Stimulated activated naive B cell treated with anti-CD40 and anti-IgM and Interleukin-4, amounts not matched to agents 10 μg/mL and 1 μg/mL and 100 μg/mL, for 72 hours (primary cell): ENCODE measurements at places on chromosomes 7 and 10.

DNA sequence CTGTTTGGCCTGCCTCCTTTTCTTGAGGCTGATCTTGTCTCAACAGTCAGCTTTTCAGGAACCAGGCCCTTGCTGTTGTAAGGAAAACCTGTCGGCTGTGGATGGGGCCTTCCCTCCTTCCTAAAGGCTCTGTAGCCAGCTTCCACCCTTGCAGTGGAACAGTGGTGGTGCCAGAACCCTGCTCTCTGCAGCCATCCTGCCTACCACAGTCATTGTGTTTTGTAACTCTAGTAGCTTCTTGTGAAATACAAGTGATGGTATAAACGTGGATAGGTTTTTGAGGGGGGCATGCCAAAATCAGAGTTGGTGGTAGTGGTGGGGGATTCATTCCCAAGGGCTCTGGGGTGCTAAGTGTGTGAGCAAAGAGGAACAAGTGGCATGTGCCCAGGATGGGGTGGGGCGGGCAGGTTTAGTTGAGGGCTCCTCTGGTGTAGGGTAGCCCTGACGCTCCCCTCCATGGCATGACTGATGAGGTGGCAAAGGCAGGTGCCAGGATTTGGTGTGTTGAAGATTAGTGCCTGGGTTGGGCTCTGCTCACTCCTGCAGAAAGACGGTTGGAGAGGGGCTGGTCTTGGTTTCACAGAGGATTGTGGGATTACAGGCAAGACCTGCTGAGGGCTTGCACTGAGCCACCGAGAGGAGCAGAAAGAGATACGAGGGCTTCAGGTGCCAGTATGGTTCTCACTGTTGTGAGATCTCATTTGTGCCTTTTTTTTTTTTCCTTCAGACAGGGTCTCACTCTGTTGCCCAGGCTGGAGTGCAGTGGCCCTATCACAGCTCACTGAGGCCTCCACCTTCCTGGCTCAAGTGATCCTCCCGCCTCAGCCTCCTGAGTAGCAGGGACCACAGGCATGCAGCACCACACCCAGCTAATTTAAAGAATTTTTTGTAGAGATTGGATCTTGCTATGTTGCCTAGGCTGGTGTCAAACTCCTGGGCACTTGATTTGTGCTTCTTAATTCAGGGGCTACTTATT is 7.4 kb downstream of the TSPAN14 start:
- DNase-seq: no peak

DNA sequence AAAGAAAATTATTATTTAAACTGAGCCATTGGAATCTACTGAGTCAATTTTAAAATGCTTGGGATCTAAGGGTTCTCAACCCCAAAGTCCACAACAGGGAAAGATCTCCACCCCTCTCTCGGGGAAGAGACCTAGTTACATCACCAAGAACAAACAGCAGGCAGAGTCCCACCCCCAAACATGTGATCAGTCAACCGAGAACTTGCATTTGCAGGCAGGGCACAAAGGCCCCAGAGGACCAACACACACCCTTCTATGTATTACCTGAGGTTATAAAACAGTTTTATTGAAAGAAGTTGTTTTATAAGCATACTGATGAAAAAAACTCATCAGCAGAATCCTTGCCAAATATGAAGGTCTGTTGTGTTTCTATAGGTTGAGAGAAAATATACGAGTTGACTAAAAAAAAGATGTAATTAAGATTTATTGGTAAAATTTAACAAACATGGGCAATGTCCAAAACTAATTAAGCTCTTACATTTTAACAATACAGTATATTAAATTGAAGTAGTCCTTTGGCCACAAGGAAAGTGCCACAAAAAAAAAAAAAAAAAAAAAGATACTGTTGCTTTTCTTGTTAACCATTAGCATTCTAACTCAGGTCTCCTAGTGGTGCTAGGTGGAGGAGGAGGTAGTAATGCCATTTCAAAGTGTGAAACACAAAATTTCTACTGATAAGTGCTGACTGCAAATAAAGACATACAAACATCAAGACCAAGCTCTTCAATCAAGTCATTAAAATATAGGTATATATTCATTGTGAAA is 975 bp upstream of the USP54 start:
- DNase-seq: no peak

DNA sequence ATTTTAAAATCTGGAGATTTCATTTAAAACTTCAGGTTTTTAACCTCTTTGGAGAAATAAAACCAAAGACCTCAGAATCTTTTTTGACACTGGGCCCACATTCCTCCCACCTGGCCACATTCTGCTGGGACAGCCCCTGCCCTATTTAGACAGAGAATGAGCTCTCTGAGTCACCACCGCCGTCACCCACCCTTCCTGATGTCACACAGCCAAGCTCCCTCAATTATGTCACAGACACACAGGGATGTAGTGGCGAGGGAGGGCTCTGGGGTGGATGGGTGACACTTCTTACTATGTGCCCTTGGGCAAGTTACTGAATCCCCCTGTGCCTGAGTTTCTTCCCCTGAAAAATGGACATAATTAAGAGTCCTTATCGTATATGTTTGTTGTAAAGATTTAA is 162.6 kb downstream of the RAB11FIP2 start:
- no peak for DNase-seq

- DNase-seq: no peak
These were observed 48.2 kb downstream of the PRLHR start for GRCh38 chr10:118547282-118547681.

DNA sequence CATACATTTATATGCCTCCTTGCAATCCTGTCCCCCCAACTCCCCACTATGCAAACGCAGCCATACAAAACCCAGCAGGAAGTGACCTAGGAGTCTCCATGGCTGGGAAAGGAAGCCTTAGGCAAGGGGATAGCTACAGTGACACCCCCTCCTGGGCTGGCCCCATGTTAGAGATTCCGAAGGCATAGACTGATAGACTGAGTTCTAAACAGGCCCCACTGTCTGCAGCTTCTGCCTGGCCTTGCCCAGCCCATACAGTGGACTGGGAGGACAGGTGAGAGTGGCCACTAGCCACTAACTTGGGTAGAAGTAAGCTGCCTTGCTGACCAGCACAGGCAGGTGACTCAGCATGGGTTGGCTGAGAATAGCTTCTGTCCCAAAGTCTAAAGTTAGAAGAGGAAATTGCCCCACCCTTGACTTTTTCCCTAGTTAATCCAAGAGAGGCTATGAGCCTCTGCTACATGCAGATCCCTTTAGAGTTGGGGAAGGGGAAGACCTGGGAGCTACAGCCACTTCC is 106.3 kb downstream of the C10orf105 start:
- no peak for DNase-seq

DNA sequence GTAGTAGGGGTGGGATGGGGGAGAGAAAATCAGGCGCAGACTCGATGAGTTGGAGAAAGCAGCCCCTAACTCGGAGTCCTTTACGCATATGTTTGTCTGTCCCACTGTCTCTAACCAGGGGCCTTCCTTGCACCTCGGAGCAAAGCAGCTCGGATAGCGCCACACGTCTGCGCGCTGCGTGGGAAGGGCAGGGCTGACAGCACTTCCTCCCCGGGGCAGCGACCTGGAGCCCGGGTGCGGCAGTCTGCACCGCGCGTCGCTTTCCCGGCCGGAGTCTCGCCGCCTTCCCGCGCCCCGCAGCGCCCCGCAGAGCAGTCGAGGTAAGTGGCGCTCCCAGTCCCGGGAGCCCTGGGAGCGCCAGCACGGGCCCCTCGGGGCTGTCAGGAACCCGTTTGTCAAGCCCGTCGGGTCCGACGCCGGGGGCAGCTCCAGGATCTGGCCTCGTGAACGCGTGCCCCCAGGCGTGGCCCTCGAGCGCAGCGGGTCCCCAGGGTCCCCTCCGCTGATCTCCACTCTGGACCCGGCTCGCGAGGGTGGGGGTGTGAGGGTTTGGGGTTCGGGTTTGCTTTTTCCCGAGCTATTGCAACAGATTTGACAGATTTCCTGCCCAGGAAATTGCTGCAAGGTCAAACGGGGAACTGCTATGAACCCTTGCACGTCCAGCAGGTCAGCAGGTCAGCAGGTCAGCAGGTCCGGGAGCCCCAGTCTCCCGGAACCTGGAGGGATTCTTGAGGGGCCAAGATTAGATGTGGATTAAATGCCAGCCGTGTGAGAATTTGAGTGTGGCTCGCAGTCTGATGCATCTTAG is 597 bp downstream of the APBB1IP start:
- DNase-seq: peak; percentile 74

GRCh38 chr10:113326160-113327111 is 226.4 kb upstream of the HABP2 start:
- peak; percentile 44 for DNase-seq

DNA sequence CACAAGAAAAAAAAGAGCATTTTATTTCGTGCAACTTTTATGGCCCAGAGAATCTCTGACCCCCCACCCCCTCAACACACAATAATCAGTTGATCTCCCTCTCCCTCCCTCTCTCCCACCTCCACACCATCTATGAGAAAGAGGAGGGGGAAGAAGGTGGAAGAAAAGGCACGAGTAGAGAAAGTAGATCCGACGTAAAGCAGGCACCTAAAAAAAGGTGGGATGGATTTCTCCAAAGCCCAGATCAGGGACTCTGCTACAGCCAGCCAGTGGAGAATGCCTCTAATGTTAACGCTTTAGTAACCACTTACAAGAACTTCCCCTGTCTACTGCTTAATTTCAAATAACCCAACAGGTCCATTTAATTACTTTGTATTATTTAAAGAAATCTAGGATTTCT is 24.4 kb downstream of the KMT2C start:
- DNase-seq: no peak

- no peak for DNase-seq
These were observed 3.3 kb upstream of the NEUROG3 start for GRCh38 chr10:69576334-69577011.

GRCh38 chr7:43385309-43385680 is 197.6 kb upstream of the STK17A start:
- no peak for DNase-seq

GRCh38 chr10:124223711-124224085 is 130.3 kb upstream of the CHST15 start:
- no peak for DNase-seq

GRCh38 chr7:1664711-1665548 is 5.1 kb upstream of the ELFN1 start:
- DNase-seq: no peak

GRCh38 chr7:43469051-43469450 is 113.9 kb upstream of the STK17A start:
- no peak for DNase-seq

DNA sequence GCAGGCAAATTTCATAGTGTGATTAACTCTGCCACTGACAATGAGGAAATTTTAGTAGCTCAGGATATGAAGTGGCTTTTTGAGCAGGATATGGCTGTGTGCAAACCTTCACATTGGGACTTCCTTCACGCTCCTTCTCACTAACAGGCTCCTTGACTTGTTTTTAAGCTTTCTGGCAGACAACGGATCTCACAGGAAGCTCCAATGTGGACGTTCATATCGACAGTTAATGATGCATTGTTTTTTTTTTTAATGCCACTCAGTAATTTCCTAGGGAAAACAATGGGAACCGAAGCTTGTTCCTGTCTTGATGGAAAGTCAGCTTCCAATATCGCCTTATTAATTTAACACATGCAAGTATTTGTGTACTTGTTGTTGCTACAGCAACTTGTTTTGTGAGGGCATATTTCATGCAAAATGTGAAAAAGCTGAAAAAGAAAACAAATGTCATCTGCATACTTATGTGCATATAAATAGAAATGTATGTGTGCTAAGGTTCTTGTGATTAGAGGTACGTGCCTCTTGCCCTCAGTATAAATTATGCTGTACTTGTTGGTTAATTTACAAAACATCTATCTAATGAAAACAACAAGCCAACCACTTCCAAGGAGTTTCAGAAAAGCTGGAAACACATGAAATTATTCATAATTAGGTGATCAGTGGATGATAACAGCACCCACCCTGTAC is 84.7 kb downstream of the NRP1 start:
- DNase-seq: no peak

DNA sequence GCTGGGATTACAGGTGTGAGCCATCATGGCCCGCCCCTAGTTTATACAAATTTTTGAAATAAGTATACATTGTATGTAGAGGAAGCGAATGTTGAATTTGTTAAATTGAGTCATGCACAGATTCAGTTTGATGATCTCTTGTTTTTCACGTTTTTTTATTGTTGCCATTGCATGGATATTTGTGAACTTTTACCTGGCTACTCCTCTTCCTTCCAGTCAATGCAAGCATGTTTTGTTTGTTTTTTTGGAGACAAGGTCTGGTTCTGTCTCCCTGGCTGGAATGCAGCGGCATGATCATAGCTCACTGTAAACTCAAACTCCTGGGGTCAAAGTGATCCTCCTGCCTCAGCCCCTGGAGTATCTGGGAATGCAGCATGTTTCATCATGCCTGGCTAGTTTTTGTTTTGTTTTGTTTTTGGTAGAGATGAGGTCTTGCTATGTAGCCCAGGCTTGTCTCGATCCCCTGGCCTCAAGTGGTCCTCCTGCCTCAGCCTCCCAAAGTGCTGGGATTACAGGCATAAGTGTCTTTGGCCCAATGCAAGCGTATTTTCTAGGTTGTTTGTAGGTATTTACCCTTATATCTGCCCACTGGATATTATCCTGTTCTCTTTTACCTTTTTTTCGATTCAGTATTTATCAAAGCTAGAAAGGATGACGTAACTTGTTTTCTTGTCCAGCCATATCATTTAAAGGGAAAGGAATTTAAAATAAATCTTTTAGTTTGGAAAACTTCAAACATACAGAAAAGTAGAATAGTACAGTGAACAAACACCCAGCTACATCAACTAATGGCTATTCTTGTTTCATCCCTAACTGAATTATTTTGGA is 11.0 kb downstream of the LCOR start:
- no peak for DNase-seq

GRCh38 chr10:108411206-108411605 is 1246.7 kb upstream of the SORCS1 start:
- DNase-seq: no peak

- no peak for DNase-seq
These were observed 42.9 kb downstream of the RGS10 start for GRCh38 chr10:119499677-119500002.

GRCh38 chr10:99450624-99451498 is 20.4 kb upstream of the GOT1 start:
- DNase-seq: no peak

- DNase-seq: no peak
These were observed 165.7 kb downstream of the PTPN20 start for GRCh38 chr10:47076949-47077361.

DNA sequence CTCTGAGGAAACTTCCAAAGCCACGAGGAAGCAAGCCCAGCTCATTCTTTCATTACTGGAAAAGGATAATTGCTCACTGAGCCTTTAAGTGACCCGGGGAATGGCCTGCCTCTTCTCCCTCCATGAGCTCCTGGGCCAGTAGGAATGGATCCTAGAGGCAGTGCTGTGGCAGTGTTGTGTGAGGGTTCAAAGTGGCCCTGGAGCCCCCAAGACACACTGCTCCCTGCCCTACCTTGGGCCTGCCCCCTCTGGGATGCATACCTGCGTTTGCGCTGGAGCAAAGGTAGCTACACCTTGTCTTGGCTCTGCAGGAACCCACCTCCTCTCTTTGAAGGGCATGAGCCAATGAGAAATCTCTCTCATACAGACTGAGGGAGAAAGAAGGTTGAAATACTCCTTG is 115.8 kb upstream of the ANLN start:
- no peak for DNase-seq

DNA sequence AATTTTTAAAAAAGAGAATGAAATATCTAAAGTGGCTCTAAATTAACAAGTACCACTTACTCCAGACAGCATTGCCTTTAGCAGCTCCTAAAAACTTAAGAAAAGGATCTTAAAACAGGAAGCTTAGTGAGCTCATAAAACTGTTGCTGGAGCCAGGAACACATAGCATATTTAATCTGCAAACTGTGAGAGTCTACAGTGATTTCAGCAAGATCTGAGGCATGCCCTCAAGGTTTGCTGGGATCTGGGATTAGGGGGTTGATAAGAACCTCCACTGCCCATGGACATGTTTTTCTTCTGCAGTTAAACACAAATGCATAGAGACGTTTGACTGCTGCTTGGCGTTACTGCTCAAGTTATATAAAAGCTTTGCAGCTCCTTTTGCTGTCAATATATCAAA is 3.8 kb downstream of the GLI3 start:
- no peak for DNase-seq

- DNase-seq: peak; percentile 35
These were observed 122.7 kb upstream of the PRSS1 start for GRCh38 chr7:142626420-142627035.
